Stimulated activated CD8-positive, alpha-beta memory T cell treated with anti-CD3 and anti-CD28 coated beads, Interleukin-4, amount 100 ng/mL, for 1 hour (primary cell): ENCODE measurements at places on chromosomes 7 and 10.

DNA sequence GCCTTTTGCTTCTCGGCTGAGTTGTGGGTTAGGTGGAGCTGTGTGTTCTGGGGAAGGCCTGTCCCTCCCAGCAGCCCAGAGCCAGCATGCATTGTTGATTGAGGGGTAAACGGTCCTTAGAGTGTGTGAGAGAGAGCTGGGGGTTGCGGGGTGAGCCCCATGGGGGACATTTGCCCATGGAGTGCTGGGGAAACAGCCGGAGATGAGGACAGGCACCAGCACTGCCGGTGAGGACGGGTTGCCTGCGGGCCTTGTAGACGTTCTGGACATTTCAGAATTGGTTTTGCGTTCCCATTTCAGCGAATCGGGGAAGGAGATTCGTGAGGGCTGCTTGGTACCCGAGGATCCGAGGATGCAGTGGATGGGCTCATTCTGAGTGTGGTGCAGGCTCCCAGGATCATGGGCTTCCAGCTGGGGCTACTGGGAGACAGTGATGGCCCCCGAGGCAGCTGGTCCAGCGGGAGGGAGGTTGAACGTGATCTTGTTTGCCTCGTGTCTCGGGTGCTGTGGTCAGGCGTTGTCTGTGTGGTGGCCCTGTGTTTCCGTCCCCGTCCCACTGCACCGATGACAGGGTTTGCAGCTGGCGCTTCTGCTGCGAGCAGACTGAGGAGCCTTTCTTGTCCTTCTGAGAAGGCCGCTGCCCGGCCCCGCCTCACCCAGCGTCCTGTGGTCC, 113.9 kb downstream of the CYTH3 start:
- DNase-seq = no peak

DNA sequence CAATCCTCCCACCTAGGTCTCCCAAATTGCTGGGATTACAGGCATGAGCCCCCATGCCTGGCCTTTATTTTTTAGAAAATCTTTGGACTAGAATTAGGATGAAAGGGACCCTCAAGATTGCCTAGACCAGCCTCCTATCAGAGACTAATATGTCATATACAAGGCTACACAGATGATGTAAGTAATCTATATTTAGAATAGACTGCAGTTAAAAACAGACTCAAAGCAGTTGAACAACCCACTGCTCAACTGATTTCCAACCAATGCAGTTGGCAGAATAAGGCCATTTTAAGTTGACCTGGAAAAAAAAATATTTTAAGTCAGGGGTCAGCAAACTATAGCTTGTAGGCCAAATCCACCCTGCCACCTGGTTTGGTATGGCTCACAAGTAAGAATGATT, 27.7 kb downstream of the PSPH start:
- DNase-seq = no peak

GRCh38 chr10:84727398-84727797, 399.0 kb downstream of the CCSER2 start:
- no peak for DNase-seq

GRCh38 chr10:20257422-20257821, 441.2 kb downstream of the PLXDC2 start:
- DNase-seq = no peak

DNA sequence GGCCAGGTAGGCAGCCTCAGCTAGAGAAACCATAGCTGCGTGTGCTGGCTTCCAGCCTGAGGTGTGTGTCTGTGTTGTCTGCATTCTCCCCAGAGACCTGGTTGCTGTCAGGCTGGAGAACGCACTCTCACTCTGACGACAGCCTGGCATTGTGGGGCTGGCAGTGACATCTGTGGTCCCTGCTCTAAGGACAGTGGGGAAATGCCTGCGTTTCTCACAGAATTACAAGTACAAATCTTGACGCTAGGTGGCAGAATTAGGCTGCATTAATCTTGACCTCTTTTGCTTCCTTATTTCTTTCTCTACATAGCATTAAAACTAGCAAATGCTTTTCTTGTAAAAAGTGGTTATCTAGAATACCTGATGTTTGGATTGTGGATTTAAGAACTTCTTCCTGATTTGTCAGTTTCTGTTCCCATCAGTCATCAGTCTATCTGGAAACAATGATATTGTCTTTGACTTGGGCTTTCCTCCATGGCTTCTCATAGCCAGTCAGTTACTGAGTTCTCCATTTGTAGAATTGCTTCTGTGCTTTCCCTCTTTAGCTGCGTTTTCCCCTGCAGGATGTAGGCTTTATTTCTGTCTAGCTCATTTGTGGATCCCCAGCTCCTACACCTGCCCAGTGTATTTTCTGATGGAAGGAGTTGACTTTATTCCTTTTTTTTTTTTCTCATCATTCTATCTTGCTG, 86.0 kb downstream of the FANK1 start:
- DNase-seq = peak; percentile 4

DNA sequence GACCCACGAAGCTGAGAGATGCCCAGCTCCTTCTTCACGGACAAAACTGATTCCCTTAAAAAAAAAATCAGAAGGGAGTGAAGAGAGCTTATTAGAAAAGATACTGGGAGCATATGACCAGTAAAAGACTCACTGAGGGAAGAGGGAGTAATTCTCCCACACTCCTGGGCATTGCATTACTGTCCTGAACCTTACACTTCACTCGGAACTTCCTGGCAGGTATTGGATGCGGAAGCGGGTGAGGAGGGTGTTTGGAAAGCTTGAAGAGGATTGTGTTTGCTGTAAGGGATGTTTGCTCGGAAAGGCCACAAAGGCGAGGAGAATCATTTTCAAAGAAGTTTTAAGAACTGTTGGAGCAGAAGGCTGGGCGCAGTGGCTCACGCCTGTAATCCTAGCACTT, 375 bp downstream of the HKDC1 start:
- DNase-seq = no peak

- no peak for DNase-seq
These were observed 604.5 kb upstream of the STEAP1 start for GRCh38 chr7:89549768-89550167.

- no peak for DNase-seq
These were observed 272.5 kb downstream of the SEMA3A start for GRCh38 chr7:83921941-83922607.

DNA sequence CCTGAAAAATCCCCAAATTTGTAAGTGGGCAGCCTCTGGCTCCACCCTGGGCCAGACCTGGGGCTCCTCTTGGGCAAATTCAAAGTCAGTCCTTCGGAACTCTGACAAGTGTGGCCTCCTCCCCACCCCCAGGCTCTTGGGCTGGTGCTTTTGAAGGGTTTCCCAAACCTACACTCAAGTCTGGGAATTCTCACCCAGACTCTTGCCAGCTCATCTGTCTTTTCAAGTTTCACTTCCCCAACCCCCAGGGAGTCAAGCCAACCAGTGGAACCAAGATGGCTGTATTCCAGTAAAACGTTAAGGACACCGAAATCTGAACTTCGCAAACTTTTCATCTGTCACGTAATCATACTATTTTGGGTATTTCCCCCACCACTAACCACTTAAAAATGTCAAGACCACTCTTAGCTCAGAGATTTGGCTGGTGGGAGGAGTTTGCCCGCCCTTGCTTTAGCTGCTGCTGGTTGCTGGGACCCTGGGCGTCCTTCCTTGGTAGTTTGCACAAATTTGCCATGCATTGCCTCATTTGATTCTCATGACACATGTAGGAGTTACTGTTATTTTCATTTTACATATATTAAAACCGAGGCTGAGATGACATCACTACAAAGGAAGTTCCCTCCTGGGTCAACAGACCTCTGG, 1.7 kb upstream of the MYO1G start:
- no peak for DNase-seq

DNA sequence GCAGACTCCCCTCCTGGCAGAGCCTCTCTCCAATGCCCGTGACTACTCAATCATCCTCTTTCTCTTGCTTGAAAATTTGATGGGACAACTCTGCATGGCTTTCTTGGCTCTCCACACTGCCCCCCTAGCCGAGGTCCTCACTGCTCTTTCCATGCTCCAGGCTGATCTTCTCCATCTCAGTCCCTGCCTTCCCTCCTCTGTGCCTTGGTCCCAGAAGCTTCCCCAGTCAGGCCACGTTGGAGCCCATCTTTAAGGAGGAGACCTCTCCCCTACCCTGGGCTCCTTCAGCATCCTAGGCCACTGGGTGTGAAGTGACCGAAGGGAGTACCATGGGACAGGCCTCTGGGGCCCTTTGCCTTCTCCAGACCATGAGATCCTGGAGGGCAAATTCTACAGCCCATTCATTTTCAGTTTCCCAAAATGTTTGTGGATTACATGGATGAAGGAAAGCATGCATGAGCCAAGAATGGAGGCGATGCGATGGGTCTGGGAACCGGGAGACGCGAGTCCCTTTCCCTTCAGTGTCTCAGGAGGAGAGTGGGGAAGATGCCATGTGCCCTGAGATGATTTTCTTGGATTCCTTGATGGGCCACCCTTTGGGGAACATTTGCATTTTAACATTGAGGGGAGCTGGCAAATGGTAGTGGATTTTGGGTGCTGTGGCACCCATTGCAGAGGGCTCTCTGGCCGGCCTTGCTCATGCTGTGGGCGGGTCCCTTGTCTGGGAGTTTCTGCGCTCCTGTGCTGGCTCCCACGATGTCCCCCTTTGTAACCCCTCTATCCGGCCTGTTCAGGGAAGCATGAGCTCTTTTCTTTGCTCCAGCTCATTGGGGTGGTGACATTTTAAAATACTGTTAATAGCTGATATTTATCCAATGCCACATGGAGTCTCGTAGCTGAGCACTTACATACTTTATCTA, 376.6 kb downstream of the RPS24 start:
- no peak for DNase-seq

DNA sequence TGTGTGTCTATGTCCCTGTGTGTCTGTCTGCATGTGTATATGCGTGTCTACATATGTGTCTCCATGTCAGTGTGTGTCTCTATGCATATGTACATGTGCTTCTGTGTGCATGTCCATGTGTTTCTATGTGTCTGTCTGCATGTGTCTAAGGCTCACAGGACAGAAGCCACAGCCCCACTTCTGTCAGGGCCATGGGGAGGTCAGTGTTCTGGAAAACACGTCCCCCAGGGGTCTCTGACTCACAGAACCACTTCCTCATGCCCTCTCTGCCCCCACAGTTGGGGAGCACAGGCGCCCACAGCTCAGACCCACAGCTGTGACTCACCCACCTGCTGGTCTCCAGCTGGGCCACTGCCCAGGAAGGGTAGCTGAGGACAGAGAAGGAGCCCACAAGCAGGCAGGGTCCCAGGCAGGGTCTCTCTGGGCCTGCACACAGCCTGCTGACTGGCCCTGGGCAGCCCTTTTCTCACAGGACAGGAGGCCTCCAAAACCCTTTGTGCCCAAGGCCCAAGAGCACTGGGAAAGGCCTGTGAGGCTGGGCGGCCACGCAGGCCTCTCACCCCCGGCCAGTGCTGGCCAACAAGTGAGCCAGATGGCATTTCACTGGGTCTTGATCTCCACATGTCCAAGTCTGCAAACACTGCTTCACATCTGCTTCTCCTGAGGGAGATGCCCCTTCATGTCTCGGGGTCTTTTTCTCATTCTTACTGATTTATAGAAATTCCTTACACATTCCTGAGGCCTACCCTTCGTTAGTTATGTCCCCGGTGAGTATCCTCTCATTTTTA, 102.9 kb upstream of the FAM20C start:
- DNase-seq = no peak

- DNase-seq = peak; percentile 1
These were observed 163.7 kb downstream of the SEMA3D start for GRCh38 chr7:85023066-85023712.

- DNase-seq = no peak
These were observed 1.1 kb downstream of the ZYX start for GRCh38 chr7:143382126-143382790.

GRCh38 chr7:31416381-31416870, 75.9 kb upstream of the NEUROD6 start:
- no peak for DNase-seq

DNA sequence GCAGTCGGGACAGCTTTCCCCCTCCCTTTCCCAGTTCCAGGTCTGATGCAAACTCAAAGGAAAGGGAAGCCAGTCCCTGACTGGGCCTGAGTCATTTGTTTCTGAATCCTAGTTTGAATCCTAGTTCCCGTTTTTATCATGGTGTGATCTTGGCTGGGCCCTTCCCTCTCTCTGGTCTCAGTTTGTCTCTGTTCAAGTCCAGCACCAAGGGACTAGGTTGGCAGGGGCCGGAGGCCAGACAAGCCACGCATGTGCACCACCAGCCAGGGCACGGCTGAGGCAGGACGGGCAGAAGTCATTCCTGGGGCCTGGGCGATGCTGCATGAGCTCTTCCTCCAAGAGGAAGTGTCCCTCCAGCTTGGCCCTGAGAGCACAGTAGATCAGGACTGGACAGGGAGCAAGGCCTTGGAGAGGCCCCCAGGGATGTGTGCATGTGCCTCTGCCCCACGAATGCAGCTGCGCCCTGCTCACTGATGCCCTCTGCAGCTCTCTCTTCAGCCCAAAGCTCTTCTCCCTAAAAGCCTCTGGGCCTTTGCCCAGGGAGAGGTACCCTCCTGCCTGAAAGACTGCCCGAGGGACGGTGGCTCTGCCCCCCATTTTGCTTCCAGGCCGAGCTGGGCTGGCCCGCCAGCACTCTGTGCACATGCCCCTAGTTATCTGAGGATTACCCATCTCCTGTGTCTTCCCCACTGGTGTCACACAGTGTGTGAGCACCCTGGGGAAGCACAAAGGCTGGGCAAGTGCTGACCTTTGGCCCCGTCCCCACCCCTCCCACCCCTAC, 86.7 kb downstream of the ZMIZ1 start:
- no peak for DNase-seq

GRCh38 chr7:93515144-93515543, 59.4 kb downstream of the CALCR start:
- DNase-seq = no peak

DNA sequence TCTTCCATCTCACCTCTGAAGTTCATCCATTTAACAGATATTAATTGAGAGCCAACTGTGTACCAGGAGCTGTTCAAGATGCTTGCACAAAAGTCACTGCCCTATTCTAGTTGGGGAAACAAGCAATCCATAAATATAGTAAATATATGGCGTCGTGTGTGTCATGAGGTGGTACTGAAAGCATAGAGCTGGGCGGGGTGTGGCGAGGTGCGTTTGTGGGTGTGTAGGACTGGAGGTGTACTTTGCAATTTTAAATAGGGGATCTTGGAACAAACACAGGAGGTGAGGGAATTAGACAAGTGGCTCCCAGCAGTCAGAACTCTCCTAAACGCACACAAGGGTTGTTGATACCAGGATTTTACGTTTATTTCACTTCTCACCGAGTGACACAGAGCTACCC, 490 bp upstream of the ZNF239 start:
- no peak for DNase-seq

DNA sequence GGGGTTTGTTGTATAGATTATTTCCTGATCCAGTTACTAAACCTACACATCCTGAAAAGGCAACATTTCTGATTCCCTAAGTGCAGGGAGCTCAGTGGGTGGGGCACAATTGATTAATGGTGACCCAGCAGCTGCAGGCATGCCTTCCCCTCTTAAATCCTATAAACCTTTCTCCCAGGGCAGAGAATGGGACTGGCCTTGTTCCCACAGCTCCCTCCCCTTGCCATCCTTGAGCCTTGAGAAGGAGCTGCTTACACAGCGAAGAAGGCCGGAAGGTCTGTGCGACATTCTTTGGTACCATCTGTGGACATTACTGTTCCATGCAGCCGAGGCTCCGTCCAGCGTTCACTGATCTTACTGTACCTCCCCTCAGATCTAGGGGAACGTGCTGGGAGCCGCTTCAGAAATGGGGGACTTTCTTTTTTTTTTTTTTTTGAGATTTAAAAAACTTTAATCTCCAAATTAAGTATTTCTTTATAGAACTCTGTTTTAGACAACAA, 14.3 kb downstream of the KLF6 start:
- no peak for DNase-seq
